Fibroblast of skin of right quadriceps (primary cell): ENCODE measurements at places on chromosomes 3 and 15.

- DNase-seq: no peak
Observed at GRCh38 chr15:85458764-85459163, 78.4 kb downstream of the AKAP13 start.

GRCh38 chr15:73355612-73356265 is 13.0 kb downstream of the HCN4 start:
- DNase-seq: no peak

GRCh38 chr15:47846128-47846868 is 129.0 kb downstream of the SEMA6D start:
- DNase-seq: no peak

DNA sequence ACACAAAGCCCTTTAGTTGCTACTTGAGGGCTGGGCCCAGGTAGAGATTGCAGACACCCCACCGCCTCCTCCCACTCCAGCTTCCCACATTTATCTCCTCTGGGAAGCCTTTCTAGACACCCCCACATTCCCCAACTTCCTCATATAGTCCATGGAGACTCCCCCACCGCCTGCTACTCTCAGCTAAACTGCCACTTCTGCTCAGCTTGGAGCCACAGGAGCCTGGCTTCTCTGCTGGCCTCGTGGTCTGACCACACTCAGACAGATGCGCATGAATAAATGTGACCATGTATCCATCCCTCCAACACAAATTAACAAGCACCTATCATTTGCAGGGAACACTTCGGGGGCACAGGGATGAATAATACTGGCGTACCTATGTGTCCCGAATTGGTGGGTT is 10.5 kb upstream of the ACSBG1 start:
- DNase-seq: no peak

GRCh38 chr15:68310804-68311463 is 33.4 kb downstream of the FEM1B start:
- DNase-seq: no peak

GRCh38 chr15:79990997-79991334 is 20.0 kb upstream of the BCL2A1 start:
- no peak for DNase-seq

- no peak for DNase-seq
Observed at GRCh38 chr3:87977765-87978164, 81.0 kb downstream of the CGGBP1 start.

- DNase-seq: no peak
Observed at GRCh38 chr3:185792955-185793354, 31.9 kb downstream of the IGF2BP2 start.

DNA sequence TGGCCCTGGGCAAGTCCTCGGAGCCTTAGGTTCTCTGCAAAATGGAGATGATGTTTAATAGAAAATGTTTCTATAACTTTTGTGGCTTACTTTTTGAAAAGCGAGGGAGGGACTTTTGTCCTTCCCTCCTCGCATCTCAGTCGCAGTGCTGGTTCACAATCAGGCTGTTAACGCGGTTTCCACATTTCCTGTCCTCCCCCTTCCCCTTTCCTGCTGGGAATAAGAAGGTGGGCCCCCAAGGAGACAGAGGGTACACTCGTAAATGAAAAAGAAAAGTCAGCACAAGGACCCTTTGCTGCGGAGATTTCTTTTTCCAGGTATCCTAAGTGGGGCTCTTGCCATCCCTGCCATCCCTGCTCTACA is 29.5 kb downstream of the ARHGAP31 start:
- no peak for DNase-seq

DNA sequence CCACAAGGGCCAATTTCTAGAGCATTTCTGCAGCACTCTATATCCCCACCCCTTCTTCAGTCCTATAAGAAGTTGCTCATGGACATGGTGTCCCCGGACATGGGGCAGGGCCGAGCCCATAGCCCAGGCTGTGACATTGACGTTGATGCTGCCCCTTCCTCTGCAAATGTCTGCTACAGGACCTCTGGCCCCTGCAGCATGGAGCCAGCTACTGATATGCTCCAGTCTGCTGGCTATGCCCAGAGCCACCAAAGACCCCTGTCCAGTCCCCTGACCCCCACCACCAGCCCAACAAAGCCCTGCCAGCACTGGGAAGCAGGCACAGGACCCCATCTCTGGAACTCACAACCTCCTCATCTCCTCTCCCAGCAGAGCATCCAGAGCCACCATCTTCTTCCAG is 120.1 kb upstream of the SMAD3 start:
- no peak for DNase-seq

DNA sequence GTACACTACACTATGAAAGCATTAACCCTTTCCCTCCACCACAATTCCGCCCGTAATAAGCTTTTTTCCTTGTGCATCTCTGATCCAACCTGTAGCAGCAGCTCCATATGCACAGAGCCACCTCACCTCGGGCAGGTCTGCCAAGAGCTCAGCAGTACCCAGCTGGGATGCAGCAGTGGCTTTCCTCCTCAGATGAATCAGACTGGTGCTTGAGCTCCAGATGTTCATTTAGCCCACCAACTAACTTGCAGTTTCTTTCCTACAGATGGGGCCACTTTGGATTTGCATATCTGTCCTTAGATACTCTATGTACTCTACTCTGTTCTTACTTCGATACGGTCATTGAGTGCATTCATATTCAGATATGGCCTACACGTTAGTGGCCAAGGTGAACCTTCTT is 14.8 kb upstream of the FSIP1 start:
- no peak for DNase-seq

GRCh38 chr15:58380280-58380945 is 51.4 kb upstream of the LIPC start:
- no peak for DNase-seq

DNA sequence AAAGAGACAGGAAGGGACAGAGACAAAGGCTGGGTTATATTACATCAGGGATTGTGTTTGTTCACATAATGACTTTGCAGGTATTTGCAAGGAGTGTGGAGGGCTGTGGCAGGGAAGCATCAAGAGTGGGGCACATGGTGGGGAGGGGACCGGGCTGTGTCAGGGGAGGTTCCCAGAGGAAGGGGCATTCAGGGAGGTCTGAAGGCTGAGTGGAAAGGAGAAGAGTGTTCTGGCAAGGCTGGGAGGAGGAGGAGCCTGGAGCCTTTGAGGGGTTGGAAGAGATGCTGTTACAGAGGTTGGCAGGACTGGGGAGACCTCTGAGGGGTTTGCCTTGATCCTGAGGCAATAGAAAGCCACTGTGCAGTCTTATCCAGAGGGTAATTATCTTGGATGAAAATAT is 49.4 kb downstream of the EXOG start:
- no peak for DNase-seq

DNA sequence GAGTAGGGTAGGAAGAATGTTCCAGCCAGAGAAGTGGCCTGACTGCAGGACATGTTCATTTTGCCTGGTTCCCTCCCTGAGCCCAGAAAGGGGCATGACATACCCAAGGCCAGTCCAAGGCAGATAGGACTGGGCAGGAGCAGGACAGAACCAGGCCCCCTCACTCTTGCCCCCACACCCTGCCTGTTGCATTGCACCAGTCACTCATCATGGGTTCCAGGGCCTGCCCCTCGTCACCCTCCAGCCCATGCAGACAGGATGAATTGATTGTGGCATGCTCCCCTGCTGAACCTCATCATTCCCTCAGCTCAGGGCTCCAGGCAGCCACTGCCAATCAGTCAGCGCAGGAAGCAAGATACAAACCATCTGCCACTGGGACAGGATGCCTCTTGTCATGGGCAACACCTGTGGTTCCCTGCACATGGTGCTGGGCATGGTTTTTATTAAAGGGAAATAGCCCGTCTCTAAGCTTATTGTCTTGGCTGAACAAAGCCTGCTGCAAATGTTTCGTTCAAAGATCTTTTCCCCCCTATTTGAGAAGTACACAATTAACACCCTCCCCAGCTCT is 48.9 kb downstream of the RASGRF1 start:
- DNase-seq: no peak
